ENCODE measurements at places on chromosomes 3 and 15.

GRCh38 chr3:113707835-113708234 lies 11.4 kb upstream of the USF3 start:
- DNase-seq: no peak

- no peak for DNase-seq
Observed at GRCh38 chr3:24388611-24389010, 106.0 kb downstream of the THRB start.

- no peak for DNase-seq
Observed at GRCh38 chr3:172546105-172546504, 22.9 kb upstream of the TNFSF10 start.

DNA sequence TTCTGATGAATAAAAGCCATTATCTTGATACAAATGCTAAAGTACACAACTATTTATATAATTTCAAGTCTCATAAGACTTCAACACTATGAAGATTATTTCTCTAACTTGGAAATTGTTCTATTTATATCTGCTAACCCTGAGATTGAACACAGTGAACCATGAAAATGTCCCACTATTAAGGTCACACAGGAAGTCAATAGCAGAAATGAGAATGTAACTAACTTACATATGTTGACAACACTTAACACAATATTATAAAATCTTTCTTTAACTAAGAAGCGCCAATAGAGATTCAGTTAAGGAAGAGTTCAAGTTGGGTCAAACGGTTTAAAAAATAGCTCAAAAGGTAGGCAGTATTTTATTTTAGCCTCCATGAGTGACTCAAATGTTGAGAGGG lies 551.8 kb upstream of the CBLB start:
- DNase-seq: no peak

DNA sequence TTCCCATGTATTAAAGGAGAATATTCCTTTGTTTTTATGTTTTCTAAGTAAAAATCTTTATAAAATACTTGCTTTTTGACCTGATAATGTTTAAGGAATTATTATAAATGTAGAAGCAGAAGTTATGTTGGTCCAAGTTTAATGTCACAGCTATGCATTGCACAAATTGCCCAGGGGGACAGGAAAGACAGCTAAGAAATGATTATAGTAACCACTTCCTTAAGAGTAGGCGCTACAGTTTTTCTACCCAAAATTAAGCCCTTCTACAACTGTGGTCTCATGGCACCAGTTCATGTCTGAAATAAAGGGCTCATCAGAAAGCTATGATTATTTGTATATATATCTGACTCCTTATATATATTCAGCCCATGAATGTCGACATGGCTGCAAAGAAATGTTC lies 176.4 kb downstream of the GBE1 start:
- DNase-seq: no peak

GRCh38 chr3:100580147-100580546 lies 29.3 kb upstream of the ADGRG7 start:
- no peak for DNase-seq

DNA sequence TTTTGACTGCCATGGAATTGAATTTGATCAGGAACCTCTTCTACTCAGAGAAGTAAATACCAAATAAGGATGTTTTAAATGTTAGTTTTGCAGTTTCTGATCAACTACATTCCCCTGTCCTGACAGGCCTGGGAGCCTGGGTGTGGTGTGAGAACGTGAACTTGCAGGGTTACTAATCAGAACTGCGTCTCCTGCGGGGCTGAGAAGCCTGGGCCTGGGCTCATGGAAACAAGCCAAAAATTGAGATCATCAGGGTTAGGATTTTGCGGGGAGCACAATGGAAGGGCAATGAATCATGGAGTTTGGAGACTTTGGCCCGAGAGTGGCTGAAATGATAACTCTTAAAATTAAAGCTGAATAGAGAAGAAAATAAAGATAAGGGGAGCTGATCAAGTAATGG lies 47.8 kb upstream of the C3orf70 start:
- no peak for DNase-seq

GRCh38 chr3:161347726-161348125 lies 23.6 kb downstream of the SPTSSB start:
- no peak for DNase-seq

DNA sequence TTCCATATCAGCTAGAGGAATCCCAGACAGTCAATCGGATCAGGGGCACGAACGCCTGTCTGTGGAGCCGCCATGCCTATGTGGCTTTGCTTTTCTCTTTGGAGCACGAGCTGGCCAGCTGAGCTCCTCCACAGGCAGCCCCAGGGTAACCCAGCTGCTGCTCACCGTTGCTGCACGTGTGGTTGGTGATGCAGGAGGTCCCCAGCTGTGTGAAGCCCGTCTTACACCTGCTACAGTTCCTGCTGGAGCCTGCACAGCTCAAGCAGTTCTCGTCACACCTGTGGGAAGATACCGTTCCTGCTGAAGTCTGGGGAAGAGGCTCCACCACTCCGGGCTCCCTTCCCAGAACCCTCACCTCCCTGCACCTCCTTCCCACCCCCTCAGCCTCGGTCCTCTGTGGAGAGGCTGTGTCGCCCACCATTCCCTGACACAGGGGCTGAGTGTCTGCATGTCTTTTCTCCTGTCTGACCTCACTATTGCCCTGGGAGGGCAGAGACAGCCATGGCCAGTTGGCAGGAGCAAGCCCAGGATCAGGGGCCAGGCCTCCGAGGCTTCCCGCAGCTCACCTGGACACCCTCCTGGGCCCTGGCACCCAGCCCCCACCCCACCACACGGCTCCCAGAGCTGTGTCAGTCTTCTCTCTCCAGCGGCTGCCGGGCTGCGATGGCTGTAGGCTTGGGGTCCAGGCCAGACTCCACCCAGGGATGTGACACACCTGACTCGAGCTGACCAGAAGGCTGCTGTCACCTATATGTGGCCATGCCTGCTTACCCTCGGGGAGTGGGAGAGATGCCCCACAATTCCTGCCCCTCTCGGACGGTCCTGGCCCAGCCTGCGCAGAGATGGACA lies 12.2 kb upstream of the SNRPA1 start:
- DNase-seq: no peak

DNA sequence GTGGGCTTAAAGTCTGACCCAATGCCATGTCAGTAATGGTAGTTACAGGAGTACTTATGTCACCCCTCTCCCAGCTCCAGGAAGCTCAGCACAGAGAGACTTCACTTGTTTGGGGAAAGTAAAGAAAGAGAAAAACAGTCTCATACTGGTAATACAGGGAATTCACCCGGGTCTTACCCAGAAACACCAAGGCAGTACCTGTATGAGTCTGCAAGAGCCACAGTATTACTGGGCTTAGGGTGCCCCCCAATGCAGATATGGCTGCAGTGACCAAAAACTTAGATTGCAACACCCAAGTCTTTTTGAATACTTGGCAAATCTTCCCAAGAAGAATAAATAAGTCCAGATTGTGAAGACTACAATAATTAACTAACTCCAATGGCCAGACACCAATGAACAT lies 622.1 kb downstream of the IGSF11 start:
- DNase-seq: no peak

DNA sequence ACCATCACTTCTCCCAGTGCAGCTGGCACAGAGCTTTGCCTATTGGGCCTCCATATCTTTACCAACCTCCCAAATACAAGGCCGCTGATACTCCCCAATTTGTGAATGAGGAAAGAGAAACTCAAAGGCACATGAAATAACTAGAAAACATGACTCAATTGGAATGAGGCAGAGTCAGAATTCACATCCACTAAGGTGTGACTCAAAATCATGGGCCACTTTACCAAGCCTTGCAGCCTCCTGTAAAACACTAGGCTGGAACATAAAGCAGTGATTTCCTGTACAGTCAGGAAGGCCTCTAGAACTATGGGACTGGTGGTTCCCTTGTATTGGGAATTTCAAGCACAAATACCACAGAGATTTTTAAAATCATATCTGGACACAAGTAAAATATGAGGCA lies 128.6 kb downstream of the DCLK3 start:
- DNase-seq: no peak

- no peak for DNase-seq
Observed at GRCh38 chr3:13065727-13066126, 7.5 kb downstream of the IQSEC1 start.

DNA sequence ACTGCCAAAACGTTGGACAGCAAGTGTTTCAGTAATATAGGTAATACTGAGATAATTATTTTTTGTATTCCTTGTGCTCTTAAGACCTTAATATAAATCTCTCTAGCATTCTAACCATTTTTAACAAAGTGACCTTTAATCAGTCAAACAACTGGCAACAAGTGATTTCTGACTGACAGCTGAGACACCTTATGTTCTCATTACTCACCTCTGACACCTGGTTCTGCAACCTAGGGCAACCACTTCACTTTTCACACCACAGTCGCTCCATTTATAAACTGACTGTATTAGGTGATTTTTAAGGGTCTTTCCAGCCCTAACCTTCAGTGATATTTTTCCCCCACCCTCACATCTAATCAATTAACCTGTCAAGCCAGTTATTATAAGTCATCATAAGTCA lies 60.4 kb upstream of the C15orf61 start:
- no peak for DNase-seq

DNA sequence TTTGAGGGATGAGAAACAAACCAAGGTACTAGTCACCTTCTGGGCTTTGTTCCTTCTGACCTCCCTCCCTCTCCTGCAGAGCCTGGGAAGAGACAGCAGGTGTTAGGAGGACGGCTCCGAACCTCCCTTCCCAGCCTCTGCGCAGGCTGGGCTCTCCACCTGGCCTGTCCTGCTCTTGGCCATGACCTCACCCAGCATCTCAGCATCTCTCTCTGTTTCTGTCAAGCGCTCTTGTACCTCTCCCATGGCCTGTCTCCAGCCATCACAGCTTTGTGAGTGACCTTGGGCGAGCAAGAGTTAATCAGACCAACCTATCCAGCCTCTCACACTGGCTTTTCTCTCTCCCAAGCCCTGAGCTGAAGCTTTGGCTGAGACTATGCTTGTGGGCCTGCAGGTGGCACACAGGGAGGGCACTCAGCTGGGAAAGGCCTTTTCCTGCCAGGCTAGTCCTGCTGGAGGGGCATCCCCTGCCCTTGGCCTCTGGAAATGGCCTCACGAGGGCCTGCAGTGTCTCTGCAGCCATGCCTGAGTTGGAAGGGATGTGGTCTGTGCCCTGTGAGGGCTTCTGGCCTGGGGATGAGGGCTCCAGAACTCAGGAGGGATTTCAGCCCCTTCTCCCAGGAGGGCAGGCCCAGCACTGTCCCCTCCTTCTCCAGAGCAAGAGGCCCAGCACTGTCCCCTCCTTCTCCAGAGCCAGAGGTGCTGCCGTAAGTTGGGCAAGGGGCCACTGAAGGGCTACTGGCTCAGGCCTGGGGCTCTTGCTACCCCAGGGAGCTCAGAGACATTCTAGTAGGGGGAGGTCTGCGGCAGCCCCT lies 2.1 kb downstream of the CHST13 start:
- DNase-seq: no peak

- DNase-seq: no peak
Observed at GRCh38 chr15:37143351-37143750, 43.0 kb upstream of the MEIS2 start.

GRCh38 chr15:52427804-52428203 lies 100.9 kb downstream of the MYO5A start:
- DNase-seq: no peak

DNA sequence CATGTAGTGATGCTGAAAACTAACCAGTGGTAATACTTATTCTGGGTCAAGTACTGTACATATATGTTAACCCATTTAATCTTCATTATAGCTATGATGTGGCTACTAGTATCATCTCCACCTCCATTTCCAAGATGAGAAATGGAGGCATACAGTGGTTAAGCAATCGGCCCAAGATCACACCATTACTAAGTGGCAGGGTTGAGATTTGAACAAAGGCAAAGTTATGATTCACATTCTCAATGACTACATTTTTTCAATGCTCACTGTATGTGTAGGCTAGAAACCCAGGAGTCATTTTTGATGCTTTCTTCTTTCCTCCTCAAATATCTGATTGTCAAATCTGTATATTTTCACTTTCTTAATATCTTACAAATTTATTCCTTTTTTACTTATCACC lies 30.2 kb downstream of the ABI3BP start:
- DNase-seq: no peak

DNA sequence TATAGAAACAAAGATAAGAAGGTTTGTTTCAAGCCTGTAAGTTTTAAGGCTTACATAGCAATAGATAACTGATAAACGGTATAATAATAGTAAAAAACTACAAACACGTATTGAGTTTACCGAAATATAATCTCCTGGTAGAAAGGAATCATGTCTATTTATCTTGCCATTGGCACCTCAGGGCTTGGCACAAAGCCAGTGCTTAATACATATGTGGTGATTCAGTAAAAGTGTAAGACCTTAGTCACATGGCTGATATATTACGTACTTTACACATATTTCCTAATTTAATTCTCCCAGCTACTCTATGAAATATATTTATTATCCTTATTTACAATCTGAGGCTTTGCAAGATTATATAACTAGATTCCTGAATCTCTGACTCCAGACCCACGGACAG lies 32.0 kb upstream of the SLCO3A1 start:
- no peak for DNase-seq

Measured in NCI-H1092 (cell line).